COR-L47 (cell line): ENCODE measurements at places on chromosomes 5 and 9.

- DNase-seq, result no peak
These were observed 17.3 kb downstream of the LNPEP start for GRCh38 chr5:96952974-96953730.

DNA sequence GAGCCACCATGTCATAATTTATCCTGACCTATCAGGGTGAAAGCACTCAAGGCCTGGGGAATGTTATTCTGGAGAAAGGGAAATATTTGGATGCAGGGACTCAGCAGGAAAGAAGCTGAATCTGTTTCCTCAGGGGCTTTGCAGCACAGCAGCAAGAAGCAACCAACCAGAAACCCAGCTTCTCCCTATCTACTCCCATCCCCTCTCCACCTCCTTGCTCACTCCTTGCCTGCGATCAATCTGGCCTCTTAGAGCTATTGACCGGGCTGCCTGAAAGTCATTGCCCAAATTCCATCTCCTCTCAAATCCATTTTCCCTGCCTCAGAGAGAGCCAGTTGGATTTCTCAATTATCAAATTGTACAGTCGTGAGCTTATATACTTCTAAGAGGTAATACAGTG is 542.0 kb upstream of the TRPC7 start:
- DNase-seq, result no peak

DNA sequence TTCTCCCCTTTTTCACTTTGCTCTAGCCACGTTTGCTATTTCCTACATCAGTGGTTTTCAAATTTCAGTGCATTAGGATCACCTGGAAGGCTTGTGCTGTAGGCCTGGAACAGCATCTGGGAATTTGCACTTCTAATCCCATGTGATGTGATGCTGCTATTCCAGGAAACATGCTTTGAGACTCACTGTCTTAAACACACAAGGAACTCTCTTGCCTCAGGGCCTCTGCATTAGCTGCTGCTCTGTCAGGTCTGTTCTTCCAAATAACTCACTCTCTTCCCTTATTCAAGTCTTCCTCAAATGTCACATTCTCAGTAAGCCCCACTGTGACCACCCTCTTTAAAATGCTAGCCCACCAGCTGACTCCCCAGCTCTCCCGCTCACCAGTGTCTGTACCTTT is 204.0 kb downstream of the DNAH5 start:
- DNase-seq, result no peak

- DNase-seq, result no peak
These were observed 49.7 kb upstream of the LHFPL2 start for GRCh38 chr5:78698191-78698791.

DNA sequence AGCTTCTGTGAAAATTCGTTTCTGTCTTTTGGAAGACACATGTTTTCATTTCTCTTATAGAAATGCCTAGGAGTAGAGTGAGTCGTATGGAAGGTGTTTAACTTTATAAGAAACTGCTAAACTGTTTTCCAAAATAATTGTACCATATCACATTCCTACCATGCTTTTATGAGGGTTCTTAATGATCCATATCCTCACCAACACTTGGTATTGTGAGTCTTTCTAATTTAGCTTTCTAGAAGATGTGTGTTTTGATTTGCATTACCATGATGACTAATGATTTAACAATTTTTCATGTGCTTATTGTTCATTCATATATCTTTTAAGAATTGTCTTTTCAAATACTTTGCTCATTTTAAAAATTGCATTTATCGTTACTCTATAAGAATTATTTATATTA is 223.6 kb downstream of the COMMD10 start:
- DNase-seq, result no peak

- no peak for DNase-seq
These were observed 280.1 kb downstream of the DNAH5 start for GRCh38 chr5:13664377-13664776.

GRCh38 chr5:179905161-179905560 is 2.5 kb downstream of the TBC1D9B start:
- no peak for DNase-seq

- no peak for DNase-seq
These were observed 21.5 kb upstream of the DOCK2 start for GRCh38 chr5:169615561-169615960.

GRCh38 chr5:103525361-103525760 is 37.2 kb downstream of the NUDT12 start:
- DNase-seq, result no peak

DNA sequence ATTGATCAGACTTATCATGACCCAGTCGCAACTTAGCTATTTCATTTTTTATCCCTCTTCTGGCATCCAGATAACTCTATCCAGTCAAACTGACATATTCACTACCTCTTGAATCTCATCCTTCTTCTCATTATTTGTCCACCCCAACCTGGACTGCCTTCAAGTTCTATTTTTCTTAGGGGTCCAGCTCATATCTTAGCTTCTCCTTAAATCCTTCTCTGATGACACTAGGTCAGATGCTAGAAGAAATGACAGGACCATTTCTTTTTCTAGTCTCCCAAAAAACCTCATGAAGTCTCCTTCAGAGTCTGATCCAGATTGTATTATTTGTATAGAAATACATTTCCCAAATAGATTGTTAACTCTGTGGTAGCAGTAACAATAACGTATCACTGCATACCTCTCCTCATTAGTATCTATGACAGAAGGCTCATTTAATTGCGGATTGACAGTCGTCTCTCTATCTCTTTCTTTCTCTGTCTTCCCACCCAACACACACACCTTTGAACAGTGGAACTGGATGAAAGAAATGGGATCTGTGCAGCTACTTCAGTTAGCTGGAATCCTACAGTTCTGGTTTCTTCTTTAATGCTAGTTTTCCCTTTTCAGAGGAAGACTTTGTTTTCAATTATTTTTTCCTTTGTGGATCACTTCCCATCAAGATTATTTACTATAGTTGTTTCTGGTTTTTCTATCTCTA is 33.5 kb downstream of the ALDH1A1 start:
- no peak for DNase-seq

DNA sequence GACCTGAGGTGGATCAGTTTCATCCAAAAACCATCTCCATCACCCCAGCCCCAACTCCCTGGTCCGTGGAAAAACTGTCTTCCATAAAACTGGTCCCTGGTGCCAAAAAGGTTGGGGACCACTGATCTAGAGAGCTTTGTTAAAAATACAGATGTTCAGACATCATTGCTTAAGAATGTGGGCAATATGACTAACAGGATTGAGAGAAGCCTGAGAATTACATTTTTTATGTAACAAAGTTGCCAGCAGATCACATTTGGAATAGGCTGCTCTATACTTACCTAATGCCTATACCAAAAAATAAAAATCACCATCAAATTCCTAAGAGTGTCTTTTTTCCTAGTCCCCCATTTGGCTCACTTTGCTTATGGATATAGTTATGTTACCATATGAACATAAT is 143.3 kb downstream of the RAPGEF6 start:
- no peak for DNase-seq

GRCh38 chr5:76789991-76790581 is 28.7 kb upstream of the F2RL1 start:
- DNase-seq, result no peak

- DNase-seq, result no peak
These were observed 189.4 kb downstream of the NXNL2 start for GRCh38 chr9:88724331-88724730.

GRCh38 chr5:58860680-58861079 is 277.8 kb downstream of the RAB3C start:
- no peak for DNase-seq

DNA sequence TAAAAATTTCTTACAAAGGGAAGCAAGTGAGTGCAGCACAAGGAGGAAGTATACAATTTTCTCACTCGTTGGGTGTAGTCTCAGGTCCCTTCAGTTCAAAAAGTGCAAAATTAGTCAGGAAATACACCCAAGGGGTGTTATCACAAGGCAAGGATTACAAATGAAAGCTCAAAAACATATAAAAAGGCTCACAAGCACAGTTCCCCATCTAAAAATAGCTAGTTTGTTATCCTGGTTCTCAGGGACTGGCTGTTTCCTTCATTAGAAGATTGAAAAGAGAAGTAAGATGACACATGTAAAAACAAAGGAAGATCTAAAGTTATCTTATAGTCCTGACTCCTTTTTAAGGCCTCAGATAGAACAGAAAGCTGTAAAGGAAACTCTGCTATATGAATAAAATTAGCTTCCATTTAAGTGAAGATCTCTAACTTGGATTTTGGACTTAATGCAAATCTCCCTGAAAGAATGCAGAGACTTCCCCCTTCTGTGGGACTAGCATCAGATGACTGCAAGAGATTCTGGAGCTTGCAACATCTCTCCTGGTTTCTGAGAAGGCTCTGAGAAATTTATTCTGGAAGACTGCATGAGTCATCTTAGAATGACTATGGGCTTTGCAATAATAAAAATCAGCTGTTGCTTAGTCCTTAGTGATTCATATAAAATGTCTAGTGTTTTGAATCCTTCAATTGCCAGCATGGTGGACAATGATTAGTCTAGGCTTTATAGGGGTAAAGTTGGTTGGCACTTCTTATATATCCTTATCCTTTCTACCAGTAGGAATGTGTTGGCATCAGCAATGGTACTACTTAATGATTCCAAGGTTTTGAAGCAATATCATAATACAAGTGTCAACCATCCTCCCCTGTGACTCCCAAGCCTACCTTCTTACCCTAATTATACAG is 25.4 kb downstream of the DAB2 start:
- DNase-seq, result no peak
